Naive thymus-derived CD8-positive, alpha-beta T cell (primary cell): ENCODE measurements at places on chromosomes 4 and X.

DNA sequence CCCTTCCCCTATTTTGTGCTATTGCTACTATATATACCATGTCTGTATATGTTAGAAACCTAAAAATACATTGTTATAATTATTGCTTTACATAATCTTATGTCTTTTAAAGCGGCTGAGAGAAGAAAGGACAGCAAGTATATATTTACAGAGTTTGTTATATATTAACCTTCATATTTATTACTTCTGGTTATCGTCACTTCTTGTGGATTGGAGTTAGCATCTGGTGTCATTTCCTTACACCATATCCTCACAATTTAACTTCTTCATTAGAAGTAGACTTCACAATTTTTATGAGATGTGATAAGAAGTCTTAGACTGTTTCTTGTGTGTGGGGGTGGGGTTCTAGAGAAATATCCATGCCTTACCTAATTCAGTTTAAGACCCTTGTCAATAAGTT lies 123.1 kb downstream of the ATXN3L start:
- DNase-seq: no peak

- DNase-seq: no peak
Measured at GRCh38 chr4:168555437-168555836, 58.6 kb downstream of the PALLD start.

GRCh38 chr4:106816496-106816895 lies 219.6 kb downstream of the DKK2 start:
- DNase-seq: no peak

- DNase-seq: no peak
Measured at GRCh38 chr4:74615411-74615810, 170.5 kb downstream of the AREG start.

GRCh38 chrX:99603091-99603814 lies 806.8 kb downstream of the PCDH19 start:
- no peak for DNase-seq
